ENCODE measurements at places on chromosomes 2 and 18. TPM values are rescaled to one million over a fixed set of nuclear protein-coding genes. Genes with fewer than 3 reads are reported as not detected.

SP140 gene
- polyA plus RNA-seq, result 1.8 TPM

HSPE1 gene
- polyA plus RNA-seq, result 286 TPM

DUSP28 gene
- polyA plus RNA-seq, result 6.0 TPM

ALMS1 gene
- polyA plus RNA-seq, result 38.1 TPM

PFN4 gene
- 1.5 TPM for polyA plus RNA-seq

GAL3ST2 gene
- polyA plus RNA-seq, result 0.52 TPM

C2orf66 gene
- 0.37 TPM for polyA plus RNA-seq

LYPD6 gene
- 18.8 TPM for polyA plus RNA-seq

HOXD13 gene
- polyA plus RNA-seq, result 0.14 TPM

ABCG8 gene
- polyA plus RNA-seq, result 0.75 TPM

CD8B gene
- 0.73 TPM for polyA plus RNA-seq

ITPRIPL1 gene
- polyA plus RNA-seq, result 3.8 TPM

ZBTB7C gene
- 17.0 TPM for polyA plus RNA-seq

DNA sequence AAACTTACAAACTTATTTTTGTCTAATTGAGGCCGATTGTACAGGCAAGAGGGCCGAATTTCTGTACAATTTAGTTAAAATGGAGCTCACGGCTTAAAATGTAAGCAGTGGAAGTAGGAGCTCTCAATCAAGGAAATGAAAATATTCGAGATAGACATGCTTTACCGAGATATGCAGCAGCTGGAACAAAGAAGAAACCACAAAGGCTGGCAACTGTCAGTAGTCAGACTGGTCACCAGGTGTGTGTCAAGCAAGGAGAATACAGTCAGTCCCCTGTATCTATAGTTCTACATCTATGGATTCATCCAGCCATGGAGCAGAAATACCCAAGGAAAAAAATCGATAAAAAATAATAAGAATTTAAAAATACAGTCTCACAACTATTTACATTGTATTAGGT lies 122.6 kb downstream of the WDSUB1 start:
- DNase-seq, result no peak

DNA sequence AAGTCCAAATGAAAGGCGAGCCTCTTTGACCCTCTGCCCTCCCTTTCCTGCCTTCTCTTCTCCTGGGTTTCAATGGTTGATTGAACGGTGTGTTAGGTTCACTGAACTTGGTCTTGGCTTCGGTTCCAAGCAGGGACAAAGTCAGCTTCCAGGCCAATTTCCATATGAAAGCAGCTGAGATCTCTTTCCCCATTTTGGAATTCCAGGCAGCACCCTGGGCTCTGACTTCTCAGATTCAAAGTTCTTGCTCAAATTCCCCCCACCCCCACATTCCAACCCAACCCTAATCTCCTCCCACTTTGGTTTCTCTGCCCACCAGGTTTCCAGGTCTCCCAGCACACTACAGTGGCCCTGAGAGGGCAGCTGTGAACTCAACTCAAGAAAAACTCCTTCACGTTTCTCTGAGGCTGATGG lies 231.0 kb downstream of the INSIG2 start:
- no peak for DNase-seq

GRCh38 chr2:129888896-129889295 lies 90.6 kb upstream of the RAB6C start:
- no peak for DNase-seq

GRCh38 chr2:128466376-128466775 lies 147.7 kb upstream of the HS6ST1 start:
- no peak for DNase-seq

DNA sequence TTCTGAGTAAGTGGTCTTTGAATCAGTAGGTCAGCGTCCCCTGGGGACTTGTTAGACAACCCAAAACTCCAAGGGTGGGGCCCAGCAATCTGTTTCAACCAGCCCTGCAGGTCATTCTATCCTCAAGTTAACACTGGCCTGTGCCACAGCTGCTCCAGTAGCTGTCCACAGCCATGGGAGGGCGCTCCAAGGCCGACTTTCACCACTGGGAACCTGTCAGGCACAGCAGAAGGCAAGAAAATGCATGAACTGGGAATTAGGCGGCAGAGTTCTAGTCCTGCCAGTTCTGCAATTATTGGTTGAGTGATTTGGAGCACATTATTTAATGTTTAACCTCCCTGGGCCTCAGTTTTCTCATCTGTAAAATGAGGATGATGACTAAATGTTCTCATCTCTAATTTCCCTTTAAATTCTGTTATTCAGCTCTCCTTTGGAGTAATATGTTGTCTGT lies 17.4 kb upstream of the MRPL33 start:
- DNase-seq, result no peak

DNA sequence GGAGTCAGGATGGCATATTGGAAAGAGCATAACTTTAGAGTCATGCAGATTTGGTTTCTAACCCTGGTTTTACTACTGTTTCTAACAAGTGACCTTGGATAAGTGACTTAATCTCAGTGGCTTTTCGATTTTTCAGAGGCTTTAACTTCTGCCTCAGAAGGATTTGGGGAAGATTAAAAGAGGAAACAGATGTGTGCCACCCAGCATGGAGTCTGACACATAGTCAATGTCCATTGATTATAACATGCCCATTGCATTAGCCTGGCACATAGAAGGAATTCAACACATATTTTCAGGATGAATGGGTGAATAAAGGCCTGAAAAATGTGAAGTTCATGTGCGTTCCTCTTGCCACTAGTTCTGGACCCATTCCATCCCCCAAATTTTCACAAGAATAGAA lies 438.2 kb downstream of the EPHA4 start:
- no peak for DNase-seq

DNA sequence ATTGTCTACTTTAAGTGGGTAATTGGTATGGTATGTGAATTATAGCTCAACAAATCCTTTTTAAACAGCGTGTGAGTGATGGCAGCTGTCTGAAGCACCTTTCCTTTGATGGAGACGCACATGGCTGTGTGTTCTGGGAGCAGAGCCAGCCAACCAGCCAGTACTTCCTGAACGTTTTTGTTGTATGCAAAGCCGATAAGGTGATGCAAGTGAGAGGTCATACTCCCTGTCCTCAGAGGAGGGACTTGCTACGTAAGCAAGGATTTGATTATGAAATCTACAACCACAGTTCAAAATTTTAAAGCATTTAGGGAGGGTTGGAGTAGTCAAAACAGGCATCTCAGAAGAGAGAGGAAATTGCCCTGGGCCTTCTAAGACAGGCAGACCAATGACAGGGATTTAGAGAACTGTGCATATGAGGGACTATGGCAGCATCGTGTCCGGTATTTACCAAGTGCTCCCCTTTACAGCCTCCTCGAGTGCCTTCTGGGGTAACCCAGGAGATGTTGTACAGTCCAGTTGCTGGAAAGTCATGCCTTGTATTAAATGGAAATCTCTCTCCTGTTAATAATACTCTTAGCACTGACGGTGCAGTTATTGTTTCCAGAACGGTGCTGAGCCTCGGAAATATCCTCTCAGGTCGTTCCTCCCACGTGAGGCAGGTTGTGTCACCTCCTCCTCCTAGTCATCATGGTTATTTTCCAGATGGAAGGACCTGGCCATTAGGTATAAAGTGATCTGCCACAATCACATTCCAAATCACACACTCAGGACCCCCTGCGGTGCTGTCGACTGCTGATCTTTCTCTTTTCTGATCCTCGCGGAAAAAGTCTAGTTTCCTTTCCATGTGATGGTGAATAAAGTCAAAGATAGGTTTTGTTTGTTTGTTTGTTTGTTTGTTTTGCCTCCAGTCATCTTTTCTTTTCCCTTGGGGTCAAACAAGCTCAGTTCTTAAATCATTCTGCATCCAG lies 28.4 kb downstream of the ARHGEF4 start:
- peak; percentile 6 for DNase-seq

DNA sequence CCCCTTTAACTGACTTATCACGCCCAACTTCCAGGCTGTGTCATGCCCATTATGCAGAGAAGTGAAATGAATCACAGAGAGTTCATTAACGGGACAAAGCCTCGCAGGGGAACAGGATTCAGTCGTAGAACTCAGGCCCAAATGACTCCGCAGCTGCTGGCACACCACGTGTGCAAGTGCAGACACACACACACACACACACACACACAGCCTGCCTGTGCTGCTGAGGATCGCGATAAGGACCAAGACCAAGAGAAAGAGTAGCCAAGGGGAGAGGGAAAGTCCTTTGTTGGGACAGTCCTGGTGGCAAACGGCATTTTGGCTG lies 90.0 kb upstream of the TAF1B start:
- DNase-seq, result no peak

GRCh38 chr2:190344276-190344827 lies 963 bp downstream of the INPP1 start:
- DNase-seq, result no peak

DNA sequence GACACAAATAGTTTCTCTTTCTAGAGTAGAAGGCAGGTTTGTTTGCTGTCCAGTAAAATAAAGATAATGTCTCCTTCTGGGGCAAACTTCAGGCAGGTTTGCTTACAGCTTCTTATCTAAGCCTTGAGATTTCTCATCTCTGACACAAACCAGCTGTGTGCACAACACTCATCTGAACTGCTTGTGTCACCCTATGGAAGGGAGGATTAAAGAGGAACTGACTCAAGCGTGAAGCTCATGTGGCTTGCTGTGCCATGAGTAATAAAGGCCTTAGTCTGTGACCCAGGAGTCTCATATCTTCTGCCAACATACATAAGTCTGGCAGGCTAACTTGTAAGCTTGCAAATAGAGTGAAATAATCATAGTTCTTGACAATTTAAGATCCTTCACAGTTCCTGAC lies 24.2 kb upstream of the CPO start:
- DNase-seq, result no peak

- no peak for DNase-seq
Measured at GRCh38 chr2:235573331-235574221, 79.7 kb downstream of the AGAP1 start.

DNA sequence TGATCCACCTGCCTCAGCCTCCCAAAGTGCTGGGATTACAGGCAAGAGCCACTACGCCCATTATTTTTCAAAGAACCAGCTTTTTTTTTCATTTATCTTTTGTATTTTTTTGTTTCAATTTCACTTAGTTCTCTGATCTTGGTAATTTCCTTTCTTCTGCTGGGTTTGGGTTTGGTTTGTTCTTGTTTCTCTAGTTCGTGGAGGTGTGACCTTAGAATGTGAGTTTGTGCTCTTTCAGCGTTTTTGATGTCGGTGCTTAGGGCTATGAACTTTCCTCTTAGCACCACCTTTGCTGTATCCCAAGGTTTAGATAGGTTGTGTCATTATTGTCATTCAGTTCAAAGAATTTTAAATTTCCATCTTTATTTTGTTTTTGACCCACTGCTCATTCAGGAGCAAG lies 86.7 kb upstream of the MSTN start:
- DNase-seq, result no peak

DNA sequence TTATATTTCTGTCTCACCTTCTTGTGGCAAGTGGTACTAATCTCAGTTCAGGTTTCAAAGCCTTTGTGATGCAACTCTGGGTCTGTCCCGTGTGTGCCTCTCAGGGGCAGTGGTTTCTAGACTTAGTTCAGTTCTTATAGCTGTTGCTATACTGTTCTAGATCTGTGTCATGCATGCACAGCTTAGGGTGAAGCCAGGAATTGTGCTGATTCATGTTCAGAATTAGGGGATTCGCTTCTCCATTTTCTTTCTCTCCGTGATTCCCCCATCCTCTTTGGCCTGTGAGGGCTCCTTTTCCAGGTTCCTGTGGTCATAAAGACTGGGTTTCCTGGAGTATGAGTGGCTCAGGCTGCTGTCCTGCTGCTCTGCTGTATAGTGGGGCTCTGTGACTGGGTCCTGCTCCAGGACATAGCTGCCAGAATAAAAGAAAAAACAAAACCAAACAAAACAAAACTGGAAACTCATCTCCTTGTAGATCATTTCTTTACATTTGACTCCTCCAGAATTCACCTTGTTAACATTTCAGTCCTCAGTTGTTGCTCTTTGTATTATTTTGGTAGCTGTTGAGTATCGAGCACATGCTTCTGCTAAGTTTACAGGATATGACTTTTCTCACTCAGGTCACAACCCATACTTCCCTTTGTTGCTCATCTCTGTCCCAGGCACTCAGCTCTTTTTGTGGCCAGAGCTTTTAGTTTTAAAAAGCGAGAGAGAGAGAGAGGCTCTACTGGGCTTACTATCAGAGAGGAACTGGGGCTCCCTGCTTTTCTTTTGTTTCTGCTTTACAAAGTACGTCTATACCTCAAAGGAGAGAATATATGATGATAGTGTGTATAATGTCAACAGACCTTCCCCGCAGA lies 34.2 kb downstream of the CERS6 start:
- DNase-seq, result no peak

DNA sequence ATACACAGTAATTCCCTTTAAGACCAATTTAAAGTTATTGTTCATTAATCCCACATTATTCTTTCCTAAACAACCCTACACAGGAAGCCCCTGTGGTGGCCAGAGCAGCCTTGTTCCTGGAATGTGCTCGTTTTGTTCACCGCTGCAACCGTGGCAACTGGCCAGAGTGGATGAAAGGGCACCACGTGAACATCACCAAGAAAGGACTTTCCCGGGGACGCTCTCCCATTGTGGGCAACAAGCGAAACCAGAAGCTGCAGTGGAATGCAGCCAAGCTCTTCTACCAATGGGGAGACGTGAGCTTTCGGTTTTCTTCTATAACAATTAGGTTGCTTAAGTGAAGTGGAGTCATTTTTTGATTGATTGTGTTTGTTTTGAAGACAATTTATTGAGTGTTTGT lies 101.0 kb downstream of the UNC80 start:
- no peak for DNase-seq

GRCh38 chr2:172285010-172285621 lies 142.3 kb upstream of the ITGA6 start:
- no peak for DNase-seq

DNA sequence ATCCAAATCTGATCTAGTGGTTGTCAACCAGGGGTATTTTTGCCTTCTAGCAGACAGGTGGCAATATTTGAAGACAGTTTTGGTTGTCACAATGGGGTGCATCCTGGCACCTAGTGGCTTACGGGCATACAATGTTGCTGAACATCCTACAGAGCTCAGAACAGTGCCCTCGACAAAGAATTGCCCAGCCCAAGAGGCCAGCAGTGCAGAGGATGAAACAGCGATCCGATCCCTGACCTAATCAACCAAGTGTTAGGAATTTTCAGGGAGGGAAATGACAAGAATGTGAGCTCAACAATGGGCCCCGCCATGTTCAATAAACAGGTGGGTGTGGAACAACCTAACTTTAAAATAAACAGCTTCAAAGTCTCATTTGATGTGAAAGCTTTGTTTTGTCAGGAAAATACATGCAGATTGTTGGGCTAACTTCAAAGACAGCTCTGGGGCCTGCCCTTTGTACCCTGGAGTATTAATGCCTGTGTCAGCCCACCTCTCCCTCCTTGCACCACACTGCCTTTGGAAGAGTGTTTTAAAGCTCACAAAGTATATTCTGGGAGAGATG lies 22.5 kb upstream of the SCYGR5 start:
- no peak for DNase-seq
